ENCODE measurements at places on chromosomes 16 and 17. TPM values are rescaled to one million over a fixed set of nuclear protein-coding genes. Genes with fewer than 3 reads are reported as not detected.

The PPP1R27 gene
- not detected for total RNA-seq

The KIFC3 gene
- not detected for total RNA-seq

- no peak for DNase-seq
- no peaks in the 10 kb centered on the region for H3K27me3 ChIP-seq
Observed at GRCh38 chr17:50348522-50349242, 2.8 kb downstream of the XYLT2 start.

GRCh38 chr17:58127846-58128245, 20.3 kb upstream of the OR4D1 start:
- no peak overlapping the region for H3K4me3 ChIP-seq
- H3K36me3 ChIP-seq = no peaks in the 10 kb centered on the region
- no peak for DNase-seq
- H3K27ac ChIP-seq = no peak overlapping the region
- H3K27me3 ChIP-seq = peaks cover 24% of the 10 kb centered on the region
- H3K4me1 ChIP-seq = peaks cover 4% of the 10 kb centered on the region

DNA sequence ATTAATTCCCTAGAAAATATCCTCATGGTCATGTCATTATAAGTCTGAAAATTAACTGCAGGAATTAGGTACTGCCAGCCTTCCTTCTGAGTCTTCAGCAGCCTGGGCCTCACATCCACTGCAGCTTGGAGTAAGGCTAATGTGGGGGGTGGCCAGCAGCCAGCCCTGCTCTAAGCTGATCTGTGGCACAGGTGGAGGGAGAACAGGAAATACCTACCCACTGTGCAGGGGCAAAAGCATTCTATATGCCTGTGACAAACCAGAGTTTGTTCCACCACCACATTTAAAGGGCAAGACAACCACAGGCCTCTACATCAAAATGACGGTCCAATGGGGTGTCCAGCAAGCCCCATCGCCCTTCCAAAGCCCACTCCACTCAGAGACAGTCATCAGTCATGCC, 9.4 kb downstream of the NPRL3 start:
- H3K27me3 ChIP-seq = no peaks in the 10 kb centered on the region
- no peak overlapping the region for H3K4me3 ChIP-seq
- no peak for DNase-seq
- H3K4me1 ChIP-seq = peaks cover 30% of the 10 kb centered on the region

DNA sequence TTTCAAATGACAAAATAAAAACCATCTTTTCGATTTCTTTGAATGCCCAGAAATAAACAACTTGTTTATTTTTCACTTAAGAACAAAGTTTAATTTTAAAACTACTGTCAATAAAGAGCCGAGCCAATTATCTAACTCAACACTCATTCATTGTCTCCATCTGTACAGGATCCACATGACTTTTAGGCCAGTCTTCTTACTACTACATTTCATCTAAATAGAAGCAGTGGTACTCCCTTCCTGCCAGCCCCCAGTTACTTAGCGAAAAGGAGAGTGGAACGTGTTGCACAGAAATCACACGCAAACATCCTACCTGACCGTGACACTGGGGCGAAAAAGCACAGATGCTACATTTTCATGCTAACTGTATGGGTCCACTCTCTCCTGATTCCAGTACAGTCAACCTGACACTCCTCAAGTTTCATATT, 1.2 kb downstream of the GNA13 start:
- peaks cover 2% of the 10 kb centered on the region for H3K27me3 ChIP-seq
- H3K36me3 ChIP-seq = peaks cover 48% of the 10 kb centered on the region
- H3K4me1 ChIP-seq = peaks cover 58% of the 10 kb centered on the region
- H3K4me3 ChIP-seq = peak overlapping the region; percentile 87

- H3K36me3 ChIP-seq = peaks cover 18% of the 10 kb centered on the region
- no peaks in the 10 kb centered on the region for H3K27me3 ChIP-seq
- no peak overlapping the region for H3K4me3 ChIP-seq
Observed at GRCh38 chr17:51016099-51016498, 104.6 kb downstream of the SPAG9 start.

GRCh38 chr16:17420816-17421215, 49.9 kb downstream of the XYLT1 start:
- H3K27ac ChIP-seq = no peak overlapping the region
- no peaks in the 10 kb centered on the region for H3K27me3 ChIP-seq
- no peak overlapping the region for H3K4me3 ChIP-seq
- peaks cover 31% of the 10 kb centered on the region for H3K4me1 ChIP-seq

Data from activated CD4-positive, alpha-beta T cell treated with anti-CD3 and anti-CD28 coated beads, Interleukin-2, amount 10 ng/mL, durations not matched to agents 7 days and 5 days (primary cell).